Kidney capillary endothelial cell (primary cell): ENCODE measurements at places on chromosomes 3 and 15.

GRCh38 chr3:140724856-140725812, 47.3 kb downstream of the TRIM42 start:
- no peak for DNase-seq

GRCh38 chr3:57451150-57451846, 92.8 kb downstream of the DNAH12 start:
- DNase-seq, result no peak

DNA sequence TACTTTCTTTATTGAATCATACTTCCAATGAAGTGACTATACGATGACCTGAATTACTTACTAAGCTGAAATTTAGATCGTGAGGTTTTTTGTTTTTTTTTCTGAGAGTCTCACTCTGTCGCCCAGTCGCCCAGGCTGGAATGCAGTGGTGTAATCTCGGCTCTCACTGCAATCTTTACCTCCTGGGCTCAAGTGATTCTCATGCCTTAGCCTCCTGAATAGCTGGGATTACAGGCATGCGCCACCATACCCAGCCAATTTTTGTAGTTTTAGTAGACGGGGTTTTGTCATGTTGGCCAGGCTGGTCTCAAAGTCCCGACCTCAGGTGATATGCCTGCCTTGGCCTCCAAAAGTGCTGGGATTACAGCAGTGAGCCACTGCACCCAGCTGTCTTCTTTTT, 28.7 kb downstream of the SPPL2A start:
- DNase-seq, result no peak

DNA sequence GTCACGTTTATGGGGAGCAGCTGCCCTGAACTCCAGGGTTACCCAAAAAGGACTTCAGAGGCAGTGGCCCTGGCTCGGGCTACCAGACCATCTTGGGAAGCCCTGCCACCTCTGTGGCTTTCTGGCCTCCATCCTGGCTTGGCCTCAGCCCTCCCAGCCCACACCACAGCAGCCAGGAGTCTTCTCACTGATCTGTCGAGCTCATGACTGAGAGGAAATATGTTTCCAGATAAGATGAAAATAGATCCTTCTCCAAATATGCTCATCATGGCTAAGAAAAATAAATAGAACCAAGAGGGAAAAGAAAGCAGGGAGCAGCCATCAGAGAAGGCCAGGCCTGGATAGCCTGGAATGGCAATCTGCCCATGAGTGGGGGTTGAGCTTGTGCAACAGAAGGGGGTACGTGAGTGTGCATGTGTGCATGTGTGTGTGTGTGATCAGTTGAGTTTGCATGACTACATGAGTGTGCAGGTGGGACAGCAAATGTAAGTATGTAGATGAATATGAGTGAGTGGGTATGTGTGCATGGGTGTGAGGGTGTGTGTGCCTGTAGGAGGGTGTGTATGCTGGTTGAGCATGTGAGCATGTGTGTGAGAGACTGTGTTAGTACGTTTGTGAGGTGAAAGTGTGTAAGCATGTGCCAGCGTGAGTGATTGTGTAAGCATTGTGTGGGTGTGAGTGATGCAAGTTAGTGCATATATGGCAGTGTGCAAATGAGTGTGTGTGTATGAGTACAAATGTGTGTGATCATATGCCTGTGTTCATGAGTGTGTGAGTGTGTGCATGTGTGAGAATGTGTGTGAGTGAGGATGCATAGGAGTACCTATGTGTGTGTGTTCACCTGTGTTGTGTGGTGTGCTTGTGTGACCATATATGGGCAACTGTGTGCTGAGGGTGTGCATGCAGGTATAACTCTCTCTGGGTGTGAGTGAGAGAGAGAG, 9.9 kb upstream of the RFT1 start:
- no peak for DNase-seq

GRCh38 chr15:57223887-57224286, 152.4 kb upstream of the CGNL1 start:
- DNase-seq, result no peak

GRCh38 chr3:131917006-131917405, 117.8 kb downstream of the CPNE4 start:
- no peak for DNase-seq

- no peak for DNase-seq
These were observed 104.2 kb downstream of the CBLB start for GRCh38 chr3:105764378-105765307.

DNA sequence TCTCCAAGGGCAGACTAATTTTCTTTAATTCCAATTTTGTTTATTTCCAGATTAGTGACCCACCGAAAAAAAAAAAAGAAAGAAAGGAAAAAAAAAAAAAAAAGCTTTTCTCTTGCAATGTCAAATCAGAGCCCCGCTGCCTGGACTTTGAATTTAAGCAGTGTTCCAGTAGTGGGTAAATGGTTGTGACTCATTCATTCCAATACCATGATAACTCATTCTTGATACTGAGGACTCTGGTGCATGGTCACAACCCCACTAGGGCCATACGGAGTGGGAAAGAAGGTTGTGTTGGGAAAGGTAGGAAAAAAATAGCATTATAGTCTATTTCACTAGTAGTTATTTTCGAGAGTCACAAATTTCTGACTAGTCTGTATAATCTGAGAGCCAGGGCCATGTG, 59.1 kb upstream of the COL8A1 start:
- DNase-seq, result no peak

DNA sequence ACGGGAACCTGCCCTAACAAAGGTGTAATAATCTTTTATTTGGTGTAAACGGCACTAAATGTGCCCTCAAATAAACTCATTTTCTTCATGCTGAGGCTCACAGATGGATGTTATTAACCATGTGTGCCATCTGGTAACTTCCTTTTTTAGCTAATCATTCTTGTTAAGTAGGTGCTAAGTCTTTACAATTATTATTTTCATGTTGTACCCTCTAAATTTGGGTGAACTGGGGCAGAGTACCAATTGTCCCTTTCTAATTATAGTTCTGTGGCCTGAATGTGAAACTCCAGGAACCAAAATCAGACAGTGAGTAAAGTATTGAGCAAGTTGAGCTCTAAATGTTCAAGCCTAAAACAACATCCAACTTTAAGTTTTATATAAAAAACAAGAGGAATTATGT, 220.7 kb upstream of the CADM2 start:
- no peak for DNase-seq

DNA sequence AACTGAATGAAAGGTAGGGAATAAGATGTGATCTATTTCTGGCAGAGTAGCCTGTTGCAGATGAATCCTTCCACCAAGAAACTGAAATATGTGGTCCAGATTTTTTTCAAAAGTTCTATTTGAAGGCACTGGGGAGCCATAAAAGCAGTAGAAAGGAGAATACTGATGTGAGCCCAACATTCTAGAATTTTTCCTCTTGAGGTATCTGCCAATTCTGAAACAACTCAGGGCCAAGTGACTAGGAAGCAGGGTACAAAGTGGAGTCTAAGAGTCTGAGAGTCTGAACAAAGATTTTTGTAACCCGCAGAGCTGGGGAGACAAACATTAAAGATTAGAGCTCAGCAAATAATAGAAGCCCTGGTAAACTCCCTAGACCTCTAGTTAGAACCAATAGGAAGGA, 58.3 kb upstream of the SLCO3A1 start:
- DNase-seq, result no peak
